ENCODE measurements at places on chromosomes 12 and 14.

DNA sequence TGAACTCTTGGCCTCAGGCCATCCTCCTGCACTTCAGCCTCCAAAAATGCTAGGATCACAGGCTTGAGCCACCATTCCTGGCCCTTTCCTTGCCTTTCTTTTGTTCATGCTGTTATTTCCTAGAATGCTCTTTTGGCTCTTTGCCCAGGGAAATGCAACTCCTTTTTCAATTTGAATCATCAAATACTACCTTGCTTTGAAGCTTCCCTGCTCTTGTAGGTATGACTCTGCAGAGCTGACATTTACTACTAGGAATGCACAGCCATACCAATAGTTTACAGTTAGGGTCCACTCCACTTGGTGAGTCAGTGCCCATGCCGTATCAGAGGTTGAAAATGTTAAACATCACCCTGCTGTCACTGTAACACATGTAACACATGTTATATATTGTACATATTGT is 107.0 kb upstream of the CRY1 start:
- no peak for DNase-seq

DNA sequence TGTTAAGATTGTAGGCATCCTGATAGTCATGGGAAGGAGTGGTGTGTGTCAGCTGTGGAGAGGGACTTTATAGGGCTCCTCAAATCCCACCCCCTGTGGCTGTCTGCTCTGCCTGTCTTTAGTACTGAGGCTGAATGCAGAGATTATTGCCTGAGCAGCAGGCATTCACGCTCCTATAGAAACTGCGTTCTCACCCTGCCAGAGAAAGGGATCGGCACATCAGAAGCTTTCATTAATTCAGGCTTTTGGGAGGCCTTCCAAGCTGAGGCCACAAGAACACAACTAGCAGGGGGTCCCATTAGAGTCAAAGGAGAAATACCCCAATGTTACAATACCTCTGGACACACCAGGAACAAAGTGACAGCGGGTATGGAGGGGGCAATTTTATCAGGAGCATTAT is 12.6 kb downstream of the KCNK10 start:
- no peak for DNase-seq

- no peak for DNase-seq
These were observed 68.4 kb upstream of the ASPG start for GRCh38 chr14:104016873-104017650.

- DNase-seq: no peak
These were observed 10.5 kb downstream of the SNX6 start for GRCh38 chr14:34619471-34619870.

GRCh38 chr12:130787445-130788410 is 51.3 kb downstream of the STX2 start:
- no peak for DNase-seq

- no peak for DNase-seq
These were observed 26.7 kb downstream of the TBK1 start for GRCh38 chr12:64478661-64479060.

GRCh38 chr14:52951681-52952554 is 1.1 kb upstream of the FERMT2 start:
- peak; percentile 81 for DNase-seq

- no peak for DNase-seq
These were observed 300 bp downstream of the SSH1 start for GRCh38 chr12:108857158-108857407.

DNA sequence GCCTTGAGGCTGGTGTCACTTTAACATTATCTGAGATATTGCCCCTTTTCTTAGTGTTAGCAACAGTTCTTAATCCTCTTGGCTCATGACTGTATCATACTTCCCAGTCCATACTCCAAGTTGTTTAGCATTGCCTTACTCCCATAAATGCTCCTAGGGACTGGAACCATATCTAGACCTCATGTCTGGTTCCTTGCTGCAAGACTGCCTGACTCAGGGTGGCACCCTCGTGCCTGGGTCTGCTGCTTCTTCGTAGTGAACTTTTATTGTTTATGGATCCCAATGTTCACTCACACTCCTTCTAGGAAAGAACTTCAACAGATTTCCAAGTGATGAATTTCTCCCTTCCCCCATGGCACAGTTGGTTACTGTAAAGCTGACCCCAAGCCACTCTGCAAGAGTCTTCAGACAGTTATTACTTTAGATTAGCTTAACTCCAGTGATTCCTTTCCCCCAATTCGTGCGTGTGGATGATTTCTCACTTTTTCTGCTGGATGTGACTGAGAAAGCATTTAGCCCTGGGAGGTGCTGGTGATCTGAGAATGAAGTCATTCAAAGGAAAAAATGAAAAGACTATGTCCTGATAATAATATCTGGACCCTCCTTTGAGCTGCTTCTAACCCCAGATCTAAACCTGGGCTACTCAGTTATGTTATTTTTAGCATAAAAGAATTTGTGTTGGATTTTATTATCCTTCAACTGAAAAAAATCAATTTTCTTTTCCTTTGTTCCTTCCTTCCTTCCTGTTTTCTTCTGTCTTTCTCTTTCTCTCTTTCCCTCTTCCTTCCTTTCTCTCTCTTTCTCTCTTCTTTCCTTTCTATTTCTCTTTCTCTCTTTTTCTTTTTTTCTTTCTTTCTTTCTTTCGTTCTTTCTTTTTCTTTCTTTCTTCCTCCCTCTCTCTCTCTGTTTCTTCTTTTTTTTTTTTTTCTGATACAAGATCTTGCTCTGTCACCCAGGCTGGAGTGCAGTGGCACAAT is 47.5 kb upstream of the PPP1R12A start:
- DNase-seq: no peak

DNA sequence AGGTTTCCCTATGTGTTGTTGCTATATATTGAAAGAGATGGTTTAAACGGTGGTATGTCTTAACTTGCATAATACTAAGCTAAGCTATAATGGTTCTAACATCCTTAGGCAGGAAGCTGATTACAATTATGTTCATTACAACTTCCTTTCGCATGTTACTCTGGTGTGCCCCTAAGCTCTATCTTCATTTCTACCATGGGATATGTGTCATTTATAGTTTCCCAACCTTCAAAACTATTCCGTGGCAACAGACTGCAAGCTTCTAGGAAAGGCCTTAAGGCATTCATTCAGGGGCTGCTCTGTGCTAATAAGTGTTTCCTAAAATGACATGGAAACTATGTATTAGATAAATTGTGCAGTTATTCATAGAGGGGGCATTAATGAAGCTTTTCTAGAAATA is 294.6 kb downstream of the GXYLT1 start:
- DNase-seq: no peak

- DNase-seq: peak; percentile 42
These were observed 20.5 kb upstream of the GUCY2C start for GRCh38 chr12:14716848-14717444.

DNA sequence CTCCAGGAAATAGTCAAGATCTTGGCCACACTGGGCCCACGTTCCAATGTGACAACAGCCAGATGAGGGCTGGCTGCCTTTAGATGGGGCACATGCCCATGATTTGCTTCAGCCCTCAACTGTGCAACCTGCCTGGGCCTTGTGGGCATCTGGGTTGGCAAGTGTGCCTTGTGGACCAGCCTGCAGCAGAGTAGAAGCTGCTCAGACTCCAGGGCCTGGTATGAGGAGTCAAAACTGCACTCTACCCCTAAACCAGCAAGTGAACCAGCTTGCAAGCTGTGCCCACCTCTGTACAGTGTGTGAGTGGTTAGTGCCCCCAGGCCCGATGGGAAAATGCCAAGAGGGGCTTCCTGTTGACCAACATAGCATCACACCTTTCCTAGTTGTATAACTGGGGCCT is 17.9 kb downstream of the PHETA1 start:
- DNase-seq: no peak

DNA sequence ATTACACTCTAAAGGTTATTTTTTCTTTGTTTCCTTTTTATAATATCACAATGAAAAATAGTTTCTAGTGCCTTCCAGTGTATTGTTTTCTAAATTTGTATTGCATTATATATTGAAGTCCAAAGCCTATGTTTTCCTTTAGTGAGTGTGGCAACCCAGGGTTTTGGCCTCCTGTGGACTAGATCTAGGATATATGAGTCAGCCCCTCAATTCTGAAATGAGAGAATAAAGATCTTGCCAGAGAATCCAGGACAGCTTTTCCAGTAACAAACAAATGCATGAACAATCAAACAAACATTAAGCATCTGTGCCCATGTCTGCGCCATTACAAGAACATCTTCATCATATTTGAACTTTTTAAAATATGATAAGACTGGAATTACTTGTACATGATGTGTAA is 70.7 kb upstream of the SSTR1 start:
- DNase-seq: no peak

- DNase-seq: no peak
These were observed 642 bp upstream of the PAN2 start for GRCh38 chr12:56334490-56334793.

DNA sequence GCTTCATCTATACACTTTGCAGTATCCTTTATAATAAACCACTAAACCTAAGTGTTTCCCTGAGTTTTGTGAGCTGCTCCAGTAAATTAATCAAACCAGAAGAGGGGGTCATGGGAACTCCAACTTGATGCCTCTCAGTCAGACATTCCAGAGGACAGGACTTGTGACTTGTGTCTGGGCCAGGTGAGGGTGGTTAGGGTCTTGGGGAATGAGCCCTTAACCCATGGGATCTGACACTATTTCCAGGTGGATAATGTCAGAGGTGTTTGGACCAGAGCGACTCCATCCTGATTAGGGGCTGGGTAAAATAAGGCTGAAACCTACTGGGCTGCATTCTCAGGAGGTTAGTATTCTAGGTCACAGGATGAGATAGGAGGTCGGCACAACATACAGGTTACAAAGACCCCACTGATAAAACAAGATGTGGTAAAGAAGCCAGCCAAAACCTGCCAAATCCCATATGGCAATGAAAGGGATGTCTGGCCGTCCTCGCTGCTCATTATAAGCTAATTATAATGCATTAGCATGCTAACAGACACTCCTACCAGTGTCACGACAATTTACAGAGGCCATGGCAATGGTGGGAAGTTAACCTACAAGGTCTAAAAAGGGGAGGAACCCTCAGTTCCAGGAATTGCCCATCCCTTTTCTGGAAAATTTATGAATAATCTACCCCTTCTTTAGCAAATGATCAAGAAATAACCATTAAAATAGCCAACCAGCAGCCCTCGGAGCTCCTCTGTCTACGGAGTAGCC is 58.7 kb downstream of the BCAT1 start:
- DNase-seq: no peak

GRCh38 chr12:46101485-46101869 is 111.1 kb upstream of the SCAF11 start:
- DNase-seq: no peak

GRCh38 chr12:5072311-5072710 is 28.6 kb downstream of the KCNA5 start:
- peak; percentile 52 for DNase-seq

GRCh38 chr14:66503532-66503931 is 4.4 kb upstream of the GPHN start:
- no peak for DNase-seq

GRCh38 chr14:89198544-89199329 is 218.3 kb downstream of the FOXN3 start:
- DNase-seq: peak; percentile 67

DNA sequence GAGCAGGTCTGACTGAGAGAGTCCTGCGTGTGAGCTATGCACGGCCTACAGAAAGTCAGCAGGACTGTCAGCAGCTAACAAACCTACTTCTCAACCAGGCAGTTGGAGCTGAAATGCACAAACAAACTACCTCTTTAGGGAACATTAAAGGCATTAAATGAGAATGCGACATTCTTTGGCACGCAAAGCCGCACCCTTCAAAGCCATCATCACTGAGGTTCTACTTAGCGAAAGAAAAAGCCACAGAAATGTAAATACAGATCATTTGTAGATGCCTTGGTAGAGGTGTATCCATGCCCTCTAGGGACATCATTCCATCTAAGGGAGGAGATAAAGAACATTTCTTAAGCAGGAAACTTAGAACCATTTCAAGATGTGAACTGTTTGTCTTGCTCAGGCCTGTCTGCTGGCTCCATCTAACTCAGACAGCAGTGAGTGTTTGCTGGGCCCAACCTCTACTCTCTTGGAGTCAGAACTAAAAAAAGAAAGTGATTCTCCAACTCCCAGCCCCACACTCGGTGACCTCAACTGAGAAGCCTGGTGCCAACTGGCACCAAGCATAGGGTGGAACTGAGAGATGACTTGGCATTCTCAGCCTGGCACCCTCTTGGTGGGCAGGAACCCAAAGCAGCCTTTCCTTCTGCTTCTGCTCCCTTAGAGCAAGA is 63.5 kb upstream of the MBIP start:
- peak; percentile 87 for DNase-seq

- no peak for DNase-seq
These were observed 274.5 kb upstream of the DIO2 start for GRCh38 chr14:80485764-80486163.

DNA sequence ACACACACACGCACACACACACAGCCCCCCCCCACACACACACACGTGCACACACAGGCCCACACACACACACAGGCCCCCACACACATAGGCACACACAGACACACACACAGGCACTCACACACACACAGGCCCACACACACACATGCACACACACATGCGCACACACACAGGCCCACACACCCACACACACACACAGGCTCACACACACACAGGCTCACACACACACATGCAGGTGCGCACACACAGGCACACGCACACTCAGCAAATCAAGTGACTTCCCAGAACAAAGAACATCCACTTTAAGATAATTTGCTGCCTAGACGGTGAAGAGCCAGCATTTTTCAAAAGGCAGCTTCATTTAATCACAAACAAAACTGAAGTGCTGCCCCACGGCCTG is 78.5 kb upstream of the FBRSL1 start:
- DNase-seq: no peak

GRCh38 chr14:61051051-61051450 is 70.0 kb downstream of the SLC38A6 start:
- peak; percentile 42 for DNase-seq

- no peak for DNase-seq
These were observed 41.6 kb downstream of the DUSP16 start for GRCh38 chr12:12521044-12521485.
